ENCODE measurements at places on chromosomes 1 and 21.

DNA sequence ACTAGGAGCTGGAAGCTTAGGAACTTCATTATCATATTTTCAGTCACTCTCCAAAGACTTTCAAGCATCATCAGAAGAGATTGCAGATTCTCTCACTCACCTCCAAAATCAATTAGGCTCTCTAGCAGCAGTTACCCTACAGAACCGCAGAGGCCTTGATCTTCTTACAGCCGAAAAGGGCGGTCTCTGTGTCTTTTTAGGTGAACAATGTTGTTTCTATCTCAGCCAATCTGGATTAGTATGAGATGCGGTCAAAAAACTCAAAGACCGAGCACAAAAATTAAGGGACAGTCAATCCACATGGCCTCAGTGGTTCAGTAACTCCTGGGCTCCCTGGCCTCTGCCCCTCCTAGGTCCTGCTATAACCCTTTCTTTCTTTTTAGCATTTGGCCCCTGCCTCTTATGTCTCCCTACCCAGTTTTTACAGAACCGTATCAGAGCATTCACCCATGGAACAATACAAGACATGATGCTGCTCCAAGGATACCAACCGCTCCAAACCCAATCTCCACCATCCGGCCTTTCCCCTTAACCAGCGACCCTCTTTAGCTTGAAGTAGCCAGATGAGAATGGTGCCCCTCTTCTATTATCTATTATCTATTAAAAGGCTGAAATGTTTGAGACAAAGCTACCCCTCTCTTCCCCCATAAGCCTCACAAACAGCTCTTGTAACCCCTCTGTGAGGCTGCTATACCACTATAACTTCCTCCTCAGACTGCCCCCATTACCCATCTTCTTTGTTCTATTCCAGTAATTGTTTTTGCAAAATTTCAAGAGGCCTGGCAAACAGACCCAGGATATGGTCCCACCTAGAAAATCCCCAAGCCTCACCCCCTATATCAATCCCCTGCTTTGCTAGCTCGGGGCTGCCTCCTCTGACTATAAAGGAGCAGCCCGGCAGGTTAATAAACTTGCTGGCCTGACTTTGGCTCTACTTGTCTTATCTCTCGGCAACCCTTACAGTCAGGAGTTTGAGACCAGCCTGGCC, 18.7 kb upstream of the CA6 start:
- no peak for DNase-seq

GRCh38 chr1:219081943-219082925, 91.4 kb upstream of the LYPLAL1 start:
- DNase-seq, result no peak

DNA sequence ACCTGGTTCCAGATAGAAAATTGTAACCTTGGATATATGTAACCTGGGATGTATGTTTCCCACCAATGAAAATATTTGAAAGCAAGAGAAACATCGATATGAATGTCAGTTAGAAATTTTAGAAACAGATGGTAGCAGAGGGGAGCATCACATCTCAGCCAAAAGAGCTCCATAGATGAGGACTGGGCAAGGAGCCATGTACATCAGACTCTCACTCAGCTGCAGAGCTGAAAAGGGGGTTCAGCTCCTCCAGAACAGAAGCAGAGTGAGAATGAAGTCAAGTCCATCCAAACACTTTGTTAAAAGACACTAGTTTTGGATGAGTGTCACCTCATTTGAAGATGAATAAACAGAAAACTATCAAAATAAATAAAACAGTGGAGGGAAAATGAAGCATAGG, 202.4 kb downstream of the HMCN1 start:
- DNase-seq, result no peak

DNA sequence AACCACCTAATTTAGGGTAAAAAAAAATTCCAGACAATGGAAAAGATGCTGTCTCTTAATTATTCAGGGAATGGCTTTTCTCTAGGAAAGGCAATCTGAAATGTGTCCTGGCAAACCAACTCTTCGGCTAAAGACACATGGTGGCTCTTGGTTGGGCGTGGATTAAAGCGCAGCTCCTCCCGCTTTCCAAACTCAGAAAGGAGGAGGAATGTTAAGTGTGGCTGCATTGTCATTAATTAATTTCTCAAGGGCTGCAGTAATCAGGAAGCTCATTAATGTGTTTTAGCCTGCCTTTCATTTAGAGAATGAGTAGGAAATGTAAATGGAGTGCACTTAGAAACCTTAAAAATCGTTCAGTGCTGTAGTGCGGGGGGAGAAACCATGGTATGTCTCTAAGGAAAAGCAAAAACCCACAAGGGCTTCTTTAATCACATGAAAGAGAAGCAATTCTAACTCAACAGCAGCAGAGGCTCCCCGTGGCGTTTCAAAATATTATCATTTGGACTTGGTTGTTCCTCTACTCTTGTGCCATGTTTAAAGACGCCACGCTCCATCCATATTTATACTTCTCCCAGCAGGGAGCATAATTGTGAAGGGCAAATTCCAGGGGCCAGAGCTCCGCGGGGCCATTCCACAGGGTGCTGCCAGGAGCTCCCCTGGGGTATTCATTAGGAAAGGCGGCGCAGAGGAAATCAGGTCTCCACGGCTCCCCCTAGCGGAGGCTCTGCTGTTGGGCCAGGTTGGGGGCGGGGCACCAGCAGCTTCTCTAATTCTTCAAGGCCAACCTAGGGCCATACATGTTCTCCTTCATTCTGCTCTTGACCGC, 91.9 kb upstream of the SSX2IP start:
- peak; percentile 40 for DNase-seq

GRCh38 chr1:231855926-231856325, 229.3 kb downstream of the DISC1 start:
- no peak for DNase-seq

- DNase-seq, result no peak
Observed at GRCh38 chr21:17752171-17752570, 67.0 kb downstream of the C21orf91 start.

DNA sequence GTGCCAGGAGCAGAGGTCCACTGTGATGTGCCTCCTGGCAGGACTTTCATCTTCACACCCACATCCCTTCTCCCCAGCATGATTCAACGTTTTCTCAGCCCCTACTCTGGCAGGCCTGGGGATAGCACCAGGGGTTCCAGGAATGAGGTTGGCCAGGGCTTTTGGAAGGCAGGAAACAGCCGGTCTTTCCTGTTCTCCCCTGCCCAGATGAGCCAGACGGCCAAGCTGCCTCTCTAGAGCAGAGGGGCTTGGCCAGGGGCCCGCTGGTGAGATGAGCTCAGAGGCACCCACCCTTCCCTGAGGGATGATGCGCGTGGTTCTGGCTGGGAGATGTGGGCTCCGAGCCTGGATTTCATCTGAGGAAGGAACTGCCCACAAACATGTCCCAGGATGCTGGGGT, 4.3 kb upstream of the MFAP2 start:
- DNase-seq, result no peak

GRCh38 chr1:228338521-228339051, 68.0 kb downstream of the TRIM11 start:
- DNase-seq, result no peak

DNA sequence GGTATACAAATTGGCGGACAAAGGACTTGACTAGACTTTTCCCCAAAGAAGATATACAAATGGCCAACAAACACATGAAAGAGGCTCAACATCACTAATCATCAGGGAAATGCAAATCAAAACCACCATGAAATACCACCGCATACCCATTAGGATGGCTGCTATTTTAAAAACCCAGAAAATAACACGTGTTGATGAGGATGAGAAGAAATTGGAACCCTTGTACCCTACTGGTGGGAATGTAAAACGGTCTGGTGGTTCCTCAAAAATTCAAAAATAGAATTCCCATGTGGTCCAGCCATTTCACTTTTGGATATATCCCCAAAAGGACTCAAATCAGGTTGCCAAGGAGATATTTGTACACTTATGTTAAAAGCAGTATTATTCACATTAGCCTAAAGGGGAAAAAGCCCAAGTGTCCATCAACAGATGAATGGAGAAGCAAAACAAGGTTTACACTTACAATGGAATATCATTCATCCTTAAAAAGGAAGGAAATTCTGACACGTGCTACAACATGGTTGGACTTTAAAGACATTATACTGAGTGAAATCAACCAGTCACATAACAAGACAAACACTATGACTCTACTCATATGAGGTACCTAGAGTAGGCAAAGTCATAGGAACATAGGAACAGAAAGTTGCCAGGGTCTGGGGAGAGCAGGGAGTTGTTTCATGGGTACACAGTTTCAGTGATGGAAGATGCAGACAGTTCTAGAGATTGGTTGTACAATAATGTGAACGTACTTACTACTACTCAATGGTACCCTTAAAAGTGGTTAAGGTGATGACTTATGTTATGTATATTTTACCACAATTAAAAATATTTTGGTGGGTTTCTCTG, 17.0 kb downstream of the CD34 start:
- no peak for DNase-seq

GRCh38 chr1:116006486-116006964, 30.2 kb downstream of the SLC22A15 start:
- no peak for DNase-seq

GRCh38 chr1:61782771-61783170, 40.5 kb downstream of the PATJ start:
- no peak for DNase-seq

DNA sequence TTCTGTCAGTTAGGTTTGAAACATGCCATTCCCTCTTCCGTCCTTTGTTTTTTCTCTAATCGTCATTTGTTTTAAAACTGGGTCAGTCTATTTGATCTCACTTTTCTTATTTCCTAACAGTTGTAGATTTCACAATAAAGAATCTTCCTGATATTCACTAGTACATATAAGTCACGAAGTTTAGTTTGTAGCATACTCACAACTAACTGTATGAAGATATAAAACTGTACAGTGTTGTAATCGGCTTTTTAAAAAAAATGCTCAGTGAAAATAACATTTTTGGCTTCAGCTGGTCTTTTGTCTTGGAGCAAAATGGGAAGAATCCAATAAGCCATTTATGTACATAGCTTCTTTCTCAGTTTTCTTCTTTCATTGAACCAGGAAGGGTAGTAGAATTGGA, 78.3 kb downstream of the NCAM2 start:
- no peak for DNase-seq

GRCh38 chr1:197101978-197102377, 34.9 kb upstream of the F13B start:
- no peak for DNase-seq

DNA sequence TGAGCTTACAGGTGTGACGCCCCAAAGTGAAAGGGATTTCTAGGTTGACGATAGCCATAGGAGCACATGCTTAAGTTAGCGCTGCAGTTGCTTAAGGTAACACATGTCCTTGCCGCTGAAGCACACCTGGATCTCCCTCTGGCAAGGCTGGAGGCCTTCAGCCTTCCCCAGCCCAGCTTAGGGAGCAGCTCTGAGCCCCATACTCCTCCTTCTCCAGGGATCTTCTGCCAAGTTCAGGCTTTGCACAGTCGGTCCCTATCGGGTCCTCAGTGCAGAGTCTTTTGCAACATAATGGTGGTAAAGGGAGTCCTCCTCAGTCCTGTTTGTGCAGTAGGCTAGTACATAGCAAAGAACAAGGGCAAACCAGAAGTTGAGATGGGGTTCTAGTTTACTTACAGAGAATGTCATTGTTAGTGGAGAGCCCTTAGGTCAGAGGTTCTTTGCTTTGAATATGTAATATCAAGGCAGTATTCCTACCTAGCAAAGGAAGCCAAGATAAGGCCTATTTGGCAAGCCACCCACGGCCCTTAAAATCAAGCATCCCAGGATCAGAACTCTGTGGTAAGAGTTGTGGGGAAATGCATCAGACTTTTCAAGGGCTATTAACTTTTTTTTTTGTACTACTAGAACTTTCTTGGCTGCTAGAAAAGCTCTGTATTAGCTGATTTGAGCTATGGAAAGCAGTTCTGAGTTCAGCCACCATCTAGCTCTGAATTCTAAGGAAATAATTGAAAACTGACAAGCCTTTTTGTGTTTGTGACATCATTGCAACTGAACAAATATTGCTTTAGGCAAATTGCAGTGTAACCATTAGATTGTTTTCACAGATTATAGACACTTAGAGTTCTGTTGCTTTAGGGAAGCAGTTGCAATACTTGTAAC, 1.4 kb downstream of the EVA1C start:
- no peak for DNase-seq

GRCh38 chr1:62904856-62905225, 120.9 kb downstream of the ATG4C start:
- no peak for DNase-seq

- DNase-seq, result no peak
Observed at GRCh38 chr1:181777812-181778211, 283.7 kb downstream of the ZNF648 start.

DNA sequence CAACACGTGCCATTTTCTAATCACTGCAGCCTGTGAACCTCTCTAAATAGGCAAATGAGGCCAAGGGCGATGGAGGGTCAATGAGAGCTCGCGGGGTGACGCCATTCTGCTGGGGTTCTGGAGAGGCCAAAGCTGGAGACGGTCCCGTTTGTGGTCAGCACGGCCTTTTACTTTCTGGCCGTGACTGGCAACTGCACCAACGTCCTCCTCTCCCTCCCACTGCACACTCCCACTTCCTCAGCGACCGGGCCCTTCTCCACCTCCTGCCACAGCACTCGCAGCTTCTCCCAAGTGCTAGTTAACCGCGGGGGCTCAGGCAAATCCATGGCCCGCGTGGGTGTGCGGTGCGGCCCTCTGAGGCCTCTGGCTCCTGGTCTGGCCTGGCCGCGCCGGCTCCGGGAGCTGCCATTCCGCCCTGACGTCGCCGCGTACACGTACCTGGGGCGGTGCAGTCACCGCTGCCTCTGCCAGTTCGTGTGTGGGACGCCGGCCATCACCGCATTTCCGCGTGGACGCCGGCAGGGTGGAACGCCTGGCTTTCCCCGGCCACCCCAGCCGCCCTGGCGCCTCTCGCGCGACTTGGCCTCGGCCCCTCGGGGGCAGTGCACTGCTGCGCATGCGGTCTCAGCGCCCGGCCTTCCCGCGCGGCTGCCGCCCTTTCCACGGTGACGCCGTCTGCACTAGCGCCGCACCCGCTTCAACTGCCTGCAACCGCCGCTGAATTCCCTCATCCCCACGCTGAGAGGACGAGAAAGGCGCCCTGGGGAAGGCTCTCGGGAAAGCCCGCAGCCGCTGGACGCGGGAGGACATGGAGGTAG, 18.2 kb downstream of the OR2C3 start:
- no peak for DNase-seq

DNA sequence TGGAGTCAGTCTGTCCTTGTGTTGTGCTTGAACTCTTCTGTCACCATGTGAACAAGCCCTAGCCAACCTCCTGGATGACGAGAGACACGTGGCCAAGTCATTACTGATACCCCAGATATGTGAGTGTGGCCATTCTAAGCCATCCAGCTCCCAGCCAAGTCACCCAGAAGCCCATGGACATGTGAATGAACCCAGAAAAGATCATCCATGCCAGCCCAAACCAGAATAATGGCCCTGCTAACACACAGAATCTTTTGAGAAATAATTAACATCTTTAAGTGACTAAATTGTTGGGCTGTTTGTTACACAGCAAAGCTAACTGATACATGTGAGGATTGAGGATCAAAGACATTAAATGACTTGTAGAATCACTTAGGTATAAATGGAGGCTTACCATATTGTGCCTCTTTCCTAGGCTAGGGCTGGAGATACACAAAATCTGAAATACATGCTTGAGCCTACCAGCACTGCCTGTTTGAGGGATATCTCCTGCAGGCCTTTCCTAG, 38.2 kb downstream of the KANK4 start:
- no peak for DNase-seq

- no peak for DNase-seq
Observed at GRCh38 chr1:230563591-230563990, 78.7 kb upstream of the COG2 start.

- DNase-seq, result no peak
Observed at GRCh38 chr1:54936791-54937190, 43.6 kb upstream of the TMEM61 start.

GRCh38 chr1:114087495-114087894, 66.2 kb downstream of the SYT6 start:
- no peak for DNase-seq

- DNase-seq, result no peak
Observed at GRCh38 chr21:29056538-29057050, 16.9 kb downstream of the CCT8 start.
